ENCODE measurements at places on chromosomes 3 and 15.

DNA sequence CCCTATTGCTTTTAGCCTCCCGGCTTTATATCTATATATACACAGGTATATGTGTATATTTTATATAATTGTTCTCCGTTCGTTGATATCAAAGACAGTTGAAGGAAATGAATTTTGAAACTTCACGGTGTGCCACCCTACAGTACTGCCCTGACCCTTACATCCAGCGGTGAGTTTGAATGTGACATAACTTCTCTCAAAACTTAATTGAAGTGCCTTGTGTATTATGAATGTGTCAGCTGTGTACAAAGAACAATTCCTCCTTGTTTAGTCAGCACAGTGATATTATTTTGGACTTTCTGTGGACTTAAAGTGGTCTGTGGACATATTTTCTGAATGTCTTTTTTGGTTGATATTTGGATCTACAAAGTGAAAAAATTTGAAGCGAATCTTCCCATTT is 220 bp downstream of the TP63 start:
- DNase-seq = no peak

DNA sequence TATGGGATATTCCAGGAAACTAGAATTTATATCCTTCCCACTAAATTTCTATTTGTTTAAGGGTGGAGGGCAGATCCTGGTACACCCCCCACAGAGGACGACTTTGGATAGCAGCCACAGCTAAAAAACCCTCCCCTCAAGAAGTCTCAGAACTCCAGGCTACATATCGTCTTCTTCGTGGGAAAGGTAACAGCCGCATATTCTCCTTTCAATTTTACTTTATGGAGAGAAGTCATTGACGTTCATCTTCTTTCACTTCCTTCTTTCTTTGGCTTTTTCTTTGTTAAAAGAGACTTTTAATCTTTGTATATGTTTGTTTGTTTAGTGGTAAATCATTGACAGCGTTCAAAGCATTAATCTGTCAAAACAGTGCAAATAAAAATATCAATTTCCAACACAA is 36.3 kb downstream of the TRIP4 start:
- DNase-seq = no peak

- DNase-seq = no peak
Measured at GRCh38 chr3:132378846-132379245, 38.5 kb upstream of the DNAJC13 start.

- no peak for DNase-seq
Measured at GRCh38 chr3:155995525-155996370, 124.6 kb upstream of the KCNAB1 start.

- no peak for DNase-seq
Measured at GRCh38 chr15:79050341-79050740, 40.2 kb downstream of the RASGRF1 start.

DNA sequence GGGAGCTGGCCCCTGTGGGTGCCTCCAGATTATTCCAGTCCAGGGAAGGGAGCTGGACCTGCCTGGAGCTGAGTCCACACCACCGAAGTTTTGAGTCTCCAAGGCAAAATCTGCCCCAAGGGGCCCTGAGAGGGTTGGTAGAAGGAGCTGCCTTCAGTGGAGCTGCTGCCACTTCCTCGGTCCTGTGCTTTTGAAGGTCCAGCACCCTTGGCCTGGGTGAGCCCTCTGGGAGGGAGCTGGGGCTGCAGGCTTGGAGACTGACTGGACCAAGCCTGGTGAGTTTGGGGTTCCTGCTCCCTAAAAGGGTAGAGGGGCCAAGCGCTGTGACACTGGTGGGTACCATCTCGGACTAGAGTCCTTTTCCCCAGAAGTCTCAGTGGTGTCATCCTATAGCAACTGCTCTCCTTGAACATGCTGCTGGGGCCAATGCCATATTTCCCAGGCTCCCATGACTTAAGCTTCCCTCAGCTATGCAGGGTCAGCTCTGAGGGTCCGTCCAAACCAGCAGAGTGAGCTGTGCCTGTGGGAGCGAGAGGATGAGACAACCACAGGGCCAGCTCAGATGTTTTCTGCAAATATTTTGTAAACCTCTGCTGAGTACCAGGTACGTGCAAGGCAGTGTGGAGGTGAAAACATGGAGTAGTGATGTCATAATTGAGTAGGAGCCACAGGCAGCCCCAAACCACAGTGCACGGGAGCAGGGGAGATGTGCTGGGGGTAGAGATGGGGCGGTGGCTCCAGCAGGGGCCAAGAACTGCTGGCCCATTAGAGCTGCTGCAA is 96.0 kb downstream of the ABHD5 start:
- no peak for DNase-seq

DNA sequence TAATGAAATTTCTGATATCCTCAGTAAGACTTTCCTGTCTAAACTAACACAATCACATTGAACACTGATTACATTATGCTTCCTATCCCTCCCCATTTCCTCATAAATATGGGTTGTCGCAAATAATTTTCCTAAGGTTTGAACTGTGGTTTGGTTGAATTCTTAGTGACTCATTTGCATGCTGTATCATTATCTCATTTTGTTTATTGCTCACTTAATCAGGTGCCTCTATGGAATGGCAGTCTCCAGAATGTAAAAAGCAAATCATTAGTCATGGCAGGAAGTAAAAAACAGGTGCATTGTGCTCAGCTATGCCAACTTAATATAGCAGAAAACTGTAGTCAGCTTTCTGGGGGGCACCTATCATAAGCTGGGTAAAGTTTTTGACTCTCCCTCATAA is 216.0 kb upstream of the ZBTB20 start:
- no peak for DNase-seq

GRCh38 chr3:136042608-136043221 is 77.2 kb downstream of the PPP2R3A start:
- no peak for DNase-seq

- no peak for DNase-seq
Measured at GRCh38 chr3:187165144-187165543, 25.8 kb upstream of the RPL39L start.

DNA sequence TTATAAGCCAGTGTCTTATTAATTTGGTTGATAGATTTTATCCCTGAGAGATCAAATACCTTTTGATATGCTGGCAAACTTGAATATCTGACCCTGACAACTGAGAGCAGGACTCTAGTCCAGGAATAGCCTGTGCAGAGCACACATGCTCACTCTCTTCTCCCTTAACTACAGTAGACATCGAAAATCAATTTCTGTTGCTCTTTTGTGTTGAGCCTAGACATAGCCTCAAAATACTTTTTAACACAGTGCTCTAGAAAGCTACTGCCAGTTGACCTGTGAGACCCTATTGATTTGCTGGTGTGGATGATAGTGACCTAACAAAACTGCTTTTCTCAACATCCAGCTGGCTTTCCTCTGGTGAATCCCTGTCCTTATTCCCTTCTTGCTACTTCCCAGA is 86.4 kb upstream of the ANKRD28 start:
- no peak for DNase-seq

GRCh38 chr15:75639191-75639708 is 774 bp downstream of the IMP3 start:
- no peak for DNase-seq
